ENCODE measurements at places on chromosomes 12 and 14.
A peak's percentile ranks its signal among the peaks of the same experiment; 100 is the strongest.

- DNase-seq: no peak
These were observed 11.1 kb downstream of the CCDC62 start for GRCh38 chr12:122785503-122785902.

GRCh38 chr14:75283162-75283832 is 4.7 kb downstream of the FOS start:
- DNase-seq: no peak

GRCh38 chr12:42260518-42260917 is 22.5 kb upstream of the YAF2 start:
- no peak for DNase-seq

DNA sequence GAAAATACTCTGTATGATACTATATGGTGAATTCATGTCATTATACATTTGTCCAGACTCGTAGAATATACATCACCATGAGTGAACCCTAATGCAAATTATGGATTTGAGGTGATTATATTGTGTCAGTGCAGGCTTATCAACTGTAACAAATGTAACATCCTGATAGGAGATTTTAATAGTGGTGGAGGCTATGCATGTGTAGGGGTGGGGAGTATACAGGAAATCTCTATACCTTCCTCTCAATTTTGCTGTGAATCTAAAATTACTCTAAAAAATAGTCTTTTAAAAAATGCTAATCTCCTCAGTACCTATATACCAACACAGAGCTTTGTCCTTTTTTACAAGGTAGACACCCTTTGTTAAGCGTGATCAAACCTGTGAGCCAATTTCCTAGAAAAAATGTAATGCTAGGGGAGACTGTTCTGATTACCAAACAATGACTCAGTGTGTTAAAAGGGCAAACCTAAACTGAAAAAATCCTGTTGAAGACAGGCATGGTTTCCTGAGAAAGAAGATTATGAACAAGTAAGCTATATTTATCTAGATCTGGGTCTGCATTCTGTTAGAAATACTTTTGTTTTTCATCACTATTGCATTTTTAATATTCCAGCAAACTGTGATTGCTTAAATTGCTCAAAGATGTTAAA is 170.9 kb downstream of the DUSP6 start:
- DNase-seq: peak; percentile 81

Data from fibroblast of mammary gland (primary cell).